Activated CD4-positive, alpha-beta T cell treated with anti-CD3 and anti-CD28 coated beads, Interleukin-2, amount 10 ng/mL, durations not matched to agents 24 days and 14 days (primary cell): ENCODE measurements at places on chromosomes 4 and X. TPM values are rescaled to one million over a fixed set of nuclear protein-coding genes. Genes with fewer than 3 reads are reported as not detected.

DNA sequence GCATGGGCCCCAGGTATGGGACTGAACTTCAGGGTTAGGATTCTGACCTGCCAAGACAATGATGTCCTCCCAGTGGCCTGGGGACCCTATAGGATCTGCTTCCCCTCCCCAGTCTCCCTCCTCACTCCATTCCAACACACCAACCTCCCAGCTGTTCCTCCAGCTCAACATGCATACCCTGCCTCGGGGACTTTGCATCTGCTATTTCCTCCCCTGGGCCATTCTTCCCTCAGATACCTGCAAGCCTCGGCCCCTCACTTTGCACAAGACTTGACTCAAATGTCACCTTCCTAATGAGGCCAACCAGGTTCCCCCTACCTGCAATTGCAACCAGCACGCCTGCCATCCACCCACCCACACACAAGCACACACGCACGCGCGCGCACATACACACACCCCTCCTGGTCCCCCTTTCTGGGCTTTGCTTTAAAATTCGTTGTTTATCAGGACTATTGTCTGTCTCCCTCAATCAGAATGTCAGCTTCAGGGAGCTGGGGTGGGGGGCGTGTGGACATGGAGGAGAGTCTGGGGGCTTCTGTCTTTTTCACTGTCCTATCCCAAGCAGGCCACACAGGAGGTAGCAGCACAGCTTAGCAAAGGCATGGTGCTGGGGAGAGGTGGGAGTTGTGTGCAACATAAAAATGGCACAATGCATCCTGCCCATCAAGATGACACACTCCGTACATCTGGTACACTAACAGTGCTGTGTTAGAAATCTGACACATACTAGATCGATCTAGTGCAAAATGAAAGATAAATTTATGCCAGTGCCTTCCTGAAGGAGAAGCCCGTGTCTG, 20.6 kb upstream of the PPP2R2C start:
- H3K36me3 ChIP-seq, result no peaks in the 10 kb centered on the region
- no peak overlapping the region for H3K27ac ChIP-seq
- H3K4me3 ChIP-seq, result no peak overlapping the region
- no peaks in the 10 kb centered on the region for H3K27me3 ChIP-seq
- no peak for DNase-seq

DNA sequence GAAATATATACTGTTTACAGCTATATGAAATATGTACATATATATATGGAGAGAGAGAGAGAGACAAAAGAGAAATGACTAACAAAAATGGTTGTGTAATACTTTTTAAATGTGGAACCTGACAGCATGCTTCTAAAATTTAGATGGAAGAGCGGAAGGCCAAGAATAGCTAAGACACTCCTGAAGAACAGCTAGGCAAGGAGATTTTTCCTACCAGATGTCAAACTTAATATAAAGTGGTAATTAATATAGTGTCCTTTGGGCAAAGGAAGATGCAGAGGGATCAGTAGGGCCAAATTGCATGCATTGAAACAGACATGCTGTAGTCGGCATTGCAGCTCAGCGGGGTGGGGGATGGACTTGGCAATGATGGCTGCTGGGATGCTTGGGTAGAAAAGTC, 45.2 kb downstream of the ADD1 start:
- H3K4me1 ChIP-seq, result peaks cover 5% of the 10 kb centered on the region
- no peak overlapping the region for H3K4me3 ChIP-seq
- H3K36me3 ChIP-seq, result peaks cover 29% of the 10 kb centered on the region
- no peaks in the 10 kb centered on the region for H3K27me3 ChIP-seq
- H3K27ac ChIP-seq, result no peak overlapping the region

GRCh38 chrX:101252634-101253033, 33.0 kb downstream of the DRP2 start:
- H3K4me3 ChIP-seq, result no peak overlapping the region
- H3K4me1 ChIP-seq, result peaks cover 2% of the 10 kb centered on the region
- no peak for DNase-seq
- no peak overlapping the region for H3K27ac ChIP-seq
- no peaks in the 10 kb centered on the region for H3K27me3 ChIP-seq
- no peaks in the 10 kb centered on the region for H3K36me3 ChIP-seq

GRCh38 chr4:54571293-54572151, 86.2 kb upstream of the KIT start:
- no peak overlapping the region for H3K27ac ChIP-seq
- H3K27me3 ChIP-seq, result peaks cover 2% of the 10 kb centered on the region
- no peak overlapping the region for H3K4me3 ChIP-seq
- H3K4me1 ChIP-seq, result peaks cover 2% of the 10 kb centered on the region

GATB gene
- 15.7 and 20.2 TPM in 2 replicates for total RNA-seq

GRCh38 chr4:127631420-127631819, 1.3 kb upstream of the INTU start:
- H3K36me3 ChIP-seq, result no peaks in the 10 kb centered on the region
- no peak for DNase-seq
- H3K27ac ChIP-seq, result no peak overlapping the region

DNA sequence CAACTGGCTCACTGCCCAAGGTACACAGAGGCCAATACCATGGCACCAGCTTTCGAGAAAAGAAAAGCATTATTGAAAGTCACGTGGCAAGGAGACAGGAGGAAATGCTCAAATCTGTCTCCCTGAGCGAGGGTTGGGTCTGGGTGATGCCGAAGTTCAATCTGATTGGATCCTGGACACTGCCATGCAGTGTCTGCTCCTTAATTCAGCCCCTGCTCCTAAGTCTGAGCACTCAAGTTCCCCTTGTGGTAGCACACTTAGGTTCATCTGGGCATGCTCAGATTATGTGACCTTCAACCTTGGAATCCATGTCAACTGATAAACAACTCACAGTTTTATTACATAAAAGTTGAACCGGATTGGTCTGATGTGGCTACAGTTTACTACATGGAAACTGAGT, 512.6 kb upstream of the GALNT7 start:
- no peaks in the 10 kb centered on the region for H3K27me3 ChIP-seq
- no peaks in the 10 kb centered on the region for H3K4me1 ChIP-seq
- H3K27ac ChIP-seq, result no peak overlapping the region
- H3K36me3 ChIP-seq, result no peaks in the 10 kb centered on the region
- H3K4me3 ChIP-seq, result no peak overlapping the region
- DNase-seq, result no peak

PNMA5 gene
- not detected in 2 replicates for total RNA-seq

DNA sequence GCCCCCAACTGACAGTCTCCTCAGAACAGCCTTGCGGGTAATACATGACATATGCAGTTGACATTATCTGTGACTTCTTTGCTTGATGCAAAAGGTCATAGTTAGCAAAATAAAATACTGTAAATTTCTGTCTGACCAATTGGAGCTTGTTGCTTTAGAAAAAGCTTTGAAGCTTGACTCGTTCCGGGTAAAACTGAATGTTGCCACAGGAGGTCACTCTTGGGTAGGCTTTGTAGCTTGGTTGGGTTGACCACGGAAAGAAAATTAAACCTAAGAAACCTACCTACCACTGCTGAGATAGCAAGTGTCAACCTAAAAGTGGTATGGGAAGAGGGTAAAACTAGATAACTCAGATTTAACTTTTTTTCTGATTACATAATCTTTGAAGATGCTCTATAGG, 23.2 kb downstream of the PRPS2 start:
- H3K4me1 ChIP-seq, result peaks cover 23% of the 10 kb centered on the region
- H3K27ac ChIP-seq, result no peak overlapping the region

DNA sequence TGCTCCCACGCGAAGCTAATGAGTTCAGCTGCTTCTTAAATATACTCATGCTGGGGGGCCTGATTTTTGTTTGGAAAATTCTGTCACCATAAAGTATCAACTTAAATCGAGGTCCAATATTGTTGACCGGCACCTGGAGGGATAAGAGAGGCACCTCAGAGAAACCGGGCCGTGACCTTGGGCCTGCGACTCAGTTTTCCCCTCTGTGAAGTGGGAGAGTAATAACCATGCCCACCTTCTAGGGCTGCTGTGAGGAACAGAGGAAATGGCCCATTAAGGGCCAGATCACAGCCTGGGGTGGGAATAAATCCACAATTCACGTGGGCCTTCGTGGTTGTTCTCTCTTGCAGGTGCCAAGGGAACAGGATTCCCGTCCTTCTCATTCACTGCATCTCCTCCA, 39.4 kb downstream of the ZBTB49 start:
- no peaks in the 10 kb centered on the region for H3K36me3 ChIP-seq
- DNase-seq, result no peak
- no peaks in the 10 kb centered on the region for H3K27me3 ChIP-seq
- no peaks in the 10 kb centered on the region for H3K4me1 ChIP-seq
- H3K4me3 ChIP-seq, result no peak overlapping the region
- no peak overlapping the region for H3K27ac ChIP-seq

- no peak for DNase-seq
- no peaks in the 10 kb centered on the region for H3K36me3 ChIP-seq
- H3K4me3 ChIP-seq, result no peak overlapping the region
- no peak overlapping the region for H3K27ac ChIP-seq
- no peaks in the 10 kb centered on the region for H3K4me1 ChIP-seq
- H3K27me3 ChIP-seq, result peaks cover 39% of the 10 kb centered on the region
These were observed 32.6 kb downstream of the CCDC158 start for GRCh38 chr4:76388160-76388908.

- H3K36me3 ChIP-seq, result no peaks in the 10 kb centered on the region
- H3K27me3 ChIP-seq, result no peaks in the 10 kb centered on the region
- DNase-seq, result no peak
- H3K27ac ChIP-seq, result no peak overlapping the region
- no peaks in the 10 kb centered on the region for H3K4me1 ChIP-seq
- no peak overlapping the region for H3K4me3 ChIP-seq
These were observed 473.1 kb upstream of the ATOH1 start for GRCh38 chr4:93355411-93355810.

DNA sequence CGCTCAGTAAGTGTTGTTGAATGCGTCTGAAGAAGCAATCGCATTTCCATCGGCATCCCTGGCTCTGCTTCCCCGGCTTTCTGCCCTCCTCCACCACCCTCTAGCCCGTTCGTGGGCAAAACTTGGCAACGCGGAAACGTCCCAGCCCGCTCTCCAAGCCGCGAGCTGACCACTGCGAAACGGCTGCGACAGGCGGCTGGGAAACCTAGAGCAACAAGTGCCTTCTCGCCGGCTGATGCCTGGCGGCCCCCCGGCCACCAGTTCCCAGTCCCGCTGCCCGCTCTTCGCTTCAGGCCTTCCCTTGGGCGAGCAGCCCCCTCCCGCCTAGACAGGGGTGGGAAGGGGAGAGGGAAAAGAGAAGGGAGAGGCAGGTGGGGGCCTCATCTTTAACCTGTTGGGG, 837 bp downstream of the CITED1 start:
- peak overlapping the region; percentile 64 for H3K4me3 ChIP-seq
- peaks cover 68% of the 10 kb centered on the region for H3K27me3 ChIP-seq
- no peak overlapping the region for H3K27ac ChIP-seq

- no peaks in the 10 kb centered on the region for H3K36me3 ChIP-seq
- no peaks in the 10 kb centered on the region for H3K4me1 ChIP-seq
- no peak for DNase-seq
- H3K4me3 ChIP-seq, result no peak overlapping the region
- H3K27ac ChIP-seq, result no peak overlapping the region
These were observed 73.0 kb upstream of the ADGRG2 start for GRCh38 chrX:19195243-19195610.

- no peaks in the 10 kb centered on the region for H3K27me3 ChIP-seq
- no peak overlapping the region for H3K27ac ChIP-seq
- no peak for DNase-seq
These were observed 411.6 kb upstream of the MAGEB18 start for GRCh38 chrX:25726539-25726938.

IL2 gene
- 965 and 976 TPM in 2 replicates for total RNA-seq

GRCh38 chr4:185885075-185885474, 73.1 kb upstream of the SORBS2 start:
- H3K27me3 ChIP-seq, result peaks cover 6% of the 10 kb centered on the region
- DNase-seq, result no peak
- H3K36me3 ChIP-seq, result no peaks in the 10 kb centered on the region
- no peak overlapping the region for H3K4me3 ChIP-seq
- no peak overlapping the region for H3K27ac ChIP-seq
- no peaks in the 10 kb centered on the region for H3K4me1 ChIP-seq

LIMCH1 gene
- total RNA-seq, result not detected in 2 replicates

ATP8A1 gene
- total RNA-seq, result 21.8 and 24.3 TPM in 2 replicates

DNA sequence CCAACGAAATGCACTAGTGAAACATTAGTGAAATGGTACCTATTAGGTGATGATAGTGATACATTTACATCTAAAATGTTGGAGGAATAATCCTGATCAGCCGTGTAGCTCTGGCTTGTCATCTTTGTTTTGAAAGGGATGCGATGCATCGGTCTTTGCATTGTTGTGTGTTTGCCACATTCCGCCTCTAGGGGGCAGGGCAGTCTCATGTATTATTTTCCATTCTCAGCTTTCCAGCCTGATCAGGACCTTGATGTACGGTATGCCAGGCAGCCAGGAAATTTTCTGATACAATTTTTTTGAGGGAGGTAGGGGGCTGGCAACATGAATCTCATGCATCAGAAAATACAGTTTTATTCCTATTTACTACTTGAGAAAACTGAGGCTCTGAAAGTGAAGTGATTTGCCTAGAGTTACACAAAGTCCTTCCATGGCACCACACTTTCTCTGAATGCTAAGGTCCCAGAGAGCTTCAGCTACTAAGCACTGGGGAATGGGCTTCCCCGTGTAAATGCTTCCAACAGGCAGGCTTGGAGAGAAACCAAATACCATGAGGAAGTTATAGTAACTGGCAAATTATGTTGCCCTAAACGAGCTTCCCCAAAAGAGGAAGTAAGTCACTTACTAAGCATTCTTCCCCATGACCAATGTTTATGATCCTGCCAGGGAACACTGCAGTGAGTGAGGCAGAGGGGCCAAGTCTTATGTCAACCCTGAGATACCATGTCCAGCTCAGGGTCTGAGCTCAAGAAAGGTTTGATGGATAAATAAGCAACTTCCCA, 31.8 kb upstream of the IQSEC2 start:
- peaks cover 3% of the 10 kb centered on the region for H3K4me1 ChIP-seq
- no peak overlapping the region for H3K4me3 ChIP-seq
- DNase-seq, result peak; percentile 86
- H3K27me3 ChIP-seq, result peaks cover 5% of the 10 kb centered on the region
- H3K27ac ChIP-seq, result no peak overlapping the region

- H3K4me3 ChIP-seq, result no peak overlapping the region
- no peaks in the 10 kb centered on the region for H3K36me3 ChIP-seq
- no peaks in the 10 kb centered on the region for H3K27me3 ChIP-seq
- no peaks in the 10 kb centered on the region for H3K4me1 ChIP-seq
- no peak overlapping the region for H3K27ac ChIP-seq
These were observed 57.6 kb downstream of the MAPK10 start for GRCh38 chr4:86302251-86302650.

CPLX1 gene
- total RNA-seq, result 1.0 and 1.7 TPM in 2 replicates

RNF175 gene
- total RNA-seq, result not detected in 2 replicates

DNA sequence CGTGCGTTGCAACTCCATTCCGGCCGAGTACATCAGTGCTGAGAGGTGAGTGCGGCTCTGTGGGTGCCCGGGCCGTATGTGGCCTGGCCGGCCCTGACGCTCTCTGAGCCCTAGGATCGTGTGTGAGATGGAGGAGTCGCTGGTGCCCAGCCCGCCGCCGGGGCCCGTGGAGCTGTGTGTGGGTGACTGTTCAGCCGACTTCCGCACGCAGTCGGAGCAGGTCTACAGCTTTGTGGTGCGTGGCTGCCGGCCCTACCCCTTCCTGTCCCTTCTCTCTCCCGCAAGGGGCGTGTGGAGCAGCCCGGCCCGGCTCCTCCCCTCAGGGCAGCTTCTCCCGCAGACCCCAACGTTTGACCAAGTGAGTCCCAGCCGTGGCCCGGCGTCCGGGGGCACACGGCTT, 8.0 kb downstream of the PLXNA3 start:
- H3K4me3 ChIP-seq, result no peak overlapping the region
- H3K27me3 ChIP-seq, result no peaks in the 10 kb centered on the region
- no peak for DNase-seq
- H3K4me1 ChIP-seq, result no peaks in the 10 kb centered on the region
- H3K36me3 ChIP-seq, result peaks cover 7% of the 10 kb centered on the region

- H3K4me3 ChIP-seq, result no peak overlapping the region
- no peaks in the 10 kb centered on the region for H3K4me1 ChIP-seq
- no peak for DNase-seq
- H3K27me3 ChIP-seq, result no peaks in the 10 kb centered on the region
These were observed 34.6 kb upstream of the PRRG1 start for GRCh38 chrX:37314531-37314930.
